ENCODE measurements at places on chromosomes 16 and 17.

- DNase-seq = no peak
Observed at GRCh38 chr16:85334718-85335583, 222.7 kb upstream of the CIBAR2 start.

DNA sequence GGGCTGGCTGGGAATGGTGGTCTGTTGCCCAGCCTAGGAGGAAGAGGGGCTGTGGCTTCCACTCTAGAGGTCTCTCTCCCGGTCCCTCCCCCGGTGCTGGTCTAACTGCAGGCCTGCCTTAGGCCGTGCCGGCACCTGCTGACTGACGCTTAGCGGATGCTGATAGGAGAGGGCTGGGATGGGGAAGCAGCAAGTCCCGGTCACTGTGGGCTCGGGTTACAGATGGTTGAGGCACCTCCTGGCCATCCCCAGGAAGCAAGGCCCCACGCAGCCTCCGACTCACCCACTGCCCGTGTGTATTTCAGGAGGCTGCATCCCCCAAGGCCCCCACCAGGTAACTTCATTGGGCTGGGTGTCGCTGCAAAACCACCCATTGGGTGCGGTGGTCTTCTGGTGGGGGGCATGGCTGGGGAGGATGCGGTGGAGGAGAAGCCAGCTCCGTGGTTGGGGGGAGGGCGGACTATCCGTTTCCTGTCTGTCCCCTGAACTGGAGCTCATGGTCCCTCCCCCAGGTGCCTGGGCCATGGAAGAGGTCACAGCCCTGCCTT, 278.9 kb downstream of the SEC14L1 start:
- no peak for DNase-seq

DNA sequence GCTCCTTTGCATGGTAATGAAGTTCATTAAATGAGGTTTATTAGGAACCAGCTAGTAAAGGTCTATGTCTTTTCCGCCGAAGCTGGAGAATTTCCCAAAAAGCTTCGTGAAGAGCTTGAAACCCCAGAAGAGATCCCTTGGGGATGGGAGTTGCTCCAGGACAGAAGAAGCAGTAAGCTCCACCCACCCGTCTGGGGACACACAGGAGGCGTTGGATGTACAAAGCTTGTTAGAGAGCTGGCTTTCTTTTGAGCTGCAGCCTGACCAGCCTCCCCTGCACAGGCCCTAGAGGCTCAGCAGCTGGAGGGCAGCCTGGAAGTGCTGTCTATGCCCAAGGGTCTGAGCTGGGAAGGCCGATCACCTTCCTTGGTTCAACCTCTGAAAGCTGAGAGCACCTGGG, 147.4 kb upstream of the SDK2 start:
- DNase-seq = no peak

- DNase-seq = no peak
Observed at GRCh38 chr16:10610499-10611184, 30.2 kb upstream of the EMP2 start.

GRCh38 chr17:55961386-55961785, 191.9 kb upstream of the ANKFN1 start:
- no peak for DNase-seq

- no peak for DNase-seq
Observed at GRCh38 chr17:52979921-52980320, 821.4 kb upstream of the CA10 start.

DNA sequence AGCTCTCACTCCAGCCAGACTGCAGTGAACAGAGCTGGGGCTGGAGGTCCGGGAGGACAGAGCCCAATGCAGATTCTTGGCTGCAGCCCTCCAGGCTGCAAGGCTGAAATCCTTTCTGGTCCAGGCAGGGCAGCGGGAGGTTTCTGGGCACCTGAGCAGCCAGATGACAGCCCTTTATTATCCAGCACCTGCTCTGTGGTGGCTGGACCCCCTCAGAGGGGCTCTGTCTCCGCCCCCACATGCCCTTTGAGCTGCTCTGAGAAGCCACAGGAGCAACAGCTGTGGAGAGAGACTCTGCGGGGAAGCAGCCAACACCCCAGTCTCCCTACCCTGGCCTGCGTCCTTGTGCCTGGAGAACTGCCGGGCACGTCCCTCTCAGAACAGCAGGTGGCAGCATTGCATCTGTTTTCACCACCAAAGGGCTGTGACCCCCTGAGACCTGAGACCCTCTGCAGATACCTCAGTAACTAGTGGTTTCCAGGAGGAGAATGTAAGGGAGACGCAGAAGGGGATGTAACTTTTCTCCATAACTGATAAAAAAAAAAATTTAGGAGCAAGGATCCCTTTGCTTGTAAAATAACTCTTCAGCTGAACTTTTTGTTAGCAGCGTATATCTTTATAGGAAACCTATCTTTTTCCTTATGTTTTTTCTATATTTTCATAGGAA, 3.7 kb upstream of the CNP start:
- peak; percentile 83 for DNase-seq

- DNase-seq = no peak
Observed at GRCh38 chr17:71447644-71448043, 673.2 kb upstream of the SOX9 start.

DNA sequence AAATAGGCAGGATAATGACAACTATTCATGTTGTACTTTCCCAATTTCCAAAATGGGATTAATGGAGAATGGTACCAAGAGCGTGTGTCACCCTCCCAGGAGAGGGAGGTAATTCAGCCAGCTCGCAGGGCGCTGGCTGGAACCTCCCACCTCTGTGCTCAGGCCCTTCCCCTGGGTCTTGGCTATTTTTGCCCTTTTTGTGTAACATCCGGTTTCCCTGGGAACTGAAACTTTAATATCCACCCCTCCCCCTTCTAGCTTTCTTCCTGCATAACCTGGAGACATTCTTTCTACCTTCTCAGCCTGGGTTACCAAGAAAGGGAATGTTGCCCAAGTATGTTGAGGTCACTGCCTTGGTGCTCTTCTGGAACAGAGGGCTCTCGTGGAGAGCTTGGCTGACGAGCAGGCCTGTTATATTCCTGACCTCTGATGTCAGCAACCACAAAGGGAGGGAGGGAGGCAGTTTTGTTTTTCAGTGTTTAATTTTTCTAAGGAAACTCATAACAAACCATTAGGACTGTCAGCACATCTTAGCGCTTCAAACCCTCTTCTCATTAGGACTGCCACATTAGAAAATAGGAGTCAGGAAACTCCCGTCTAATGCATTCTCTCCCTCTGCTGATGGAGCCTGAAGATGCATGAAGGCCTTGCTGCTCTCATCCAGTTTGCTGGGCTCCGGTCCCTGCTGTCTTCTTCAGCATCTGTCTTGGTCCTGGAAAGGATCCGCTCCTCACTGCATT, 25.6 kb downstream of the ITGB3 start:
- peak; percentile 45 for DNase-seq

All from left hindlimb (tissue), 1 donor.